ENCODE measurements at places on chromosomes 12 and 14.

GRCh38 chr12:9243999-9244649, 35.9 kb upstream of the PZP start:
- DNase-seq: no peak

DNA sequence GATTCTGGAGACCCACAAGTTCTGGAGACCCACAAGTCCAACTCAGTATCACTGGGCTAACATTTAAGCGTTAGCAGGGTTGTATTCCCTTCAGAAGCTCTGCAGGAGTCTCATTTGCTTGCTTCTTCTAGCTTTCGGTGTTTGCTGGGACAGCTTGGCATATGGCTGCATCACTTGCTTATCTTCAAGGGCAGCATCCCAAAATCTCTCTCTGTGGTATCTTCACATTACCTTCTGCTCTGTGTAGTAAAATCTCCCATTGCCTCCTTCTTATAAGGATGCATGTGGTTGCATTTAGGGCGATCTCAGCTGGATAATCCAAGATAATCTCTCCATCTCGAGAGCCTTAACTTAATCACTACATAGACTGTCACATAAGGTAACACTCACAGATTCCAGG, 7.3 kb upstream of the CNTN1 start:
- DNase-seq: no peak

DNA sequence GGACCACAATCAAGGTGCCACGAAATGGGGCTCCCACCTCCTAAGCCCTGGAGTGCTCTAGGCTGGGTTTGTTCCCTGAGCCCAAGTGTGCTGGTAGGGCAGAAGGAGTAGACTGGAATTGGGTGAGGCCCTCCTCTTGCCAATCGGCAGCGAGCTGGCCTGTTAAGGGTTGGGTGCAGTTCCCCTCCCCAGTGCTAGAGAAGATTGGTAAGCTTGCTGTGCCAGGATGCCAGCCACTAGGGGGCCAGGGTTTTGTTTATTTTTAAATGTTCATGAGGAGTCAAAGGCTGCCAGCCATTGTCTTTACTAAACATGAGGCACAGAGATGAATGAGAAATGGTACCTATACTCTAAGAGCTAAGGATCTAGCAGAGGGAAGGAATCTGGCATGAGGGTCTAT, 79.7 kb downstream of the SPTB start:
- DNase-seq: no peak

DNA sequence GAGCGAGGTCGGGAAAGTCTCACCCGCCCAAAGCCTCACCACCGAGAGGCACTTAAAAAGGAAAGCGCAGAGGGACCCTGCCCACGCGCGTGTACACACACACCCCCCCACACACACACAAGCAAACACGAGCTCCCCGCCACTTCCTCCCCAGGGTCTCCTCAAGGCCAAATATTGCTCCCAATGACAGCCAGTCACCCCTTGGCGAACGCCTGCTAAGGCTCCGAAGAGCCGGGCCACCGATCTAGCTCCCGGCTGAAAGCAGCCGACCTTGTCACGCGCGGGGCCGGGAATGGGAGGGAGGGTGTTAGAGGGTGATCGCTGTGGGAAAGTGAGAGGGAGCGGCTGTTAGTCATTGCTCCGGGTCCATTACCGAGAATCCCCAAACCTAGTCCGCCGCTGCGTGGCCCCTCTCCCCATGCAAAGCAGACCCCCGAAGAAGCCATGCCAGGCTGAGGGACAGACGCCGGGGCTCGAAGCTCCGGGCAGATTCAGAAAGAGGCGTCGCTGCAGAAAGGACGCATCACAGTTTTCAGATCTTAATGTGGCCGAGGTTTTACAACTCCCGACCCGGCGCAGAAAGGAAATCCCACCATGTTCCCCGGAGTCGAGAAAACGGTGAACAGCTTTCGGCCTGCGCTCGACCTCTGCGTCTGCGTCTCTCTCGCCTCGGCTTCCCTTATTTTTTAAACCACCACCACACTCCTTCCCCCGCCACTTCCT, 2.6 kb downstream of the BMP4 start:
- no peak for DNase-seq

DNA sequence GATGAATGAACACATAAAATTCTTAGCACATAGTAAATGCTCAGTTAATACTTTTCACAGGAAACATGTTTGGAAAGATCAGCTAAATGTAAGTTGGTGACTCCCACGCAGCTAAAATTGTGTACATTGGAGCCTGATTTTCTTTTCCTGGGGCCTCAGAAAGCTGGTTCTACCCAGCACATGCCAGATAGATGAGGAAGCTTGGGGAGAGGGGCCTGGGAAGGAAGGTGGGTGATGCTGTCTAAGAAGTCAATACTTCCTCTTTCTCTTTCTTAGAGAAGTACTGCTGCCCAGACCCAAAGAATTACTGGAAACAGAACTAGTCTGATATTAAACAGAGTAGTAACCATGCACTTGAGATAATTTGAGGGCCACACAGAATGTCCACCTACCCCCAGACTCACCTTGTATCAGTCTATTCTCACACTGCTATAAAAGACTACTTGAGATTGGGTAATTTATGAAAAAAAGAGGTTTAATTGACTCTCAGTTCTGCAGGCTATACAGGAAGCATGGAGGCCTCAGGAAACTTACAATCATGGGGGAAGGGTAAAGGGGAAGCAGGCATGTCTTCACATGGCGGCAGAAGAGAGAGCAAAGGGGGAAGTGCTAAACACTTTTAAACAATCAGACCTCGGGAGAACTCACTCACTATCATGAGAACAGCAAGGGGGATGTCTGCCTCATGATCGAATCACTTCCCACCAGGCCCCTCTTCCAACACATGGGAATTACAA, 123.3 kb upstream of the MED13L start:
- no peak for DNase-seq

DNA sequence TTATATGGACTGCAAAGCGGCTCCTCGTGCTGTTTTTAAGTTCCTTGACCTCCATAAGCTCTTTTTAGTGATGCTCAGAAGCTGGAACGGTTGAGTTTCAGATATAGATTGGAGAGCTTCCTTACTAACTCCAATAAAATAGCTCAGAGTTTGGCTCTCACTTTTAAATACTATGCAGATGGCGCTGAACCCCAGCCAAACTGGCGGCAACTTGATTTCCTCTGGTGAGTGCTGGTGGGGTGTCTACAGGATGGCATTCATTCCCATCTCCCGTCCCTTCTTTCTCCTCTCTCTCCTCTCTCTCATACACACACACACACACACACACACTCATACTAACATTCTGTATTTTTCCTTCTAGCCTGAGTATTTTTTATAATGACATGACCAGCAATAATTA, 346.3 kb downstream of the ETNK1 start:
- DNase-seq: no peak

Measured in activated CD8-positive, alpha-beta memory T cell treated with anti-CD3 and anti-CD28 coated beads for 48 hours (primary cell).